Activated effector memory CD4-positive, alpha-beta T cell treated with Interleukin-2 at 50 U/mL for 16 hours (primary cell): ENCODE measurements at places on chromosomes 7 and 10.

DNA sequence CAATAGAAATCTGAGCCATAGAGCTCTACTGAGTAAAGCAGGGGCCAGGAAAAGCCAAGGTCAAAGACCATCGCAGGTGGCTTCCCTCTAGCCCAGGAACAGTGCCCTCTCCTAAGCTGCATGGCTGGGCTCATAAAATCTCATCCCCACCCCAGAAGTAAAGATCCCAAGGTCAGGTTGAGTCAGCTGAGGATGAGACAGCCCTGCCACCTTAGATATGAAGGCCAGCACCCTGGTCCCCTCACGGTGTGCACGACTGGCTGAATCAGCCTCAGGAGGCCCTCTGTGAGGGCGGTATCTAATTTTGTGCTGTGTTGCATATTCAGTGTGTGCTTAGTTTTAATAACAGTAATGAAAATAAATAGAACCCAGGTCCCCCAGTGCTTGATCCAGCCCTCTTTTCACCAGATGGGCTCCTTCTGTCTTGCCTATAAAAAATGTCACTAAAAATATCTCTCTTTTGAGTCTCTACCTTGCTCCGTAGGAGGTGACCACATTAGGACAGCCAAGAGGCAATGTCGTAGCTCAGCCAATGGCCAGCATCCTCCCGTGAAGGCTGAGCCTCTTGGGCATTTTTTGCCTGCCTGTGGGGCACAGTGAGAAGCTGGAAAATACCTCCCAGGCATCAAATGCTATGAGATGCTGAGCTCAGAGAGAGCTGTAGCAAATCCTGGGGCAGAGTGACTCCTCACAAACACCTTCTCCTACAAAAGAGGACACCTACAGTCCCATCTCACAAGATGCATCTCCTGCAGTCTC lies 424.0 kb downstream of the PLXNA4 start:
- DNase-seq, result no peak

DNA sequence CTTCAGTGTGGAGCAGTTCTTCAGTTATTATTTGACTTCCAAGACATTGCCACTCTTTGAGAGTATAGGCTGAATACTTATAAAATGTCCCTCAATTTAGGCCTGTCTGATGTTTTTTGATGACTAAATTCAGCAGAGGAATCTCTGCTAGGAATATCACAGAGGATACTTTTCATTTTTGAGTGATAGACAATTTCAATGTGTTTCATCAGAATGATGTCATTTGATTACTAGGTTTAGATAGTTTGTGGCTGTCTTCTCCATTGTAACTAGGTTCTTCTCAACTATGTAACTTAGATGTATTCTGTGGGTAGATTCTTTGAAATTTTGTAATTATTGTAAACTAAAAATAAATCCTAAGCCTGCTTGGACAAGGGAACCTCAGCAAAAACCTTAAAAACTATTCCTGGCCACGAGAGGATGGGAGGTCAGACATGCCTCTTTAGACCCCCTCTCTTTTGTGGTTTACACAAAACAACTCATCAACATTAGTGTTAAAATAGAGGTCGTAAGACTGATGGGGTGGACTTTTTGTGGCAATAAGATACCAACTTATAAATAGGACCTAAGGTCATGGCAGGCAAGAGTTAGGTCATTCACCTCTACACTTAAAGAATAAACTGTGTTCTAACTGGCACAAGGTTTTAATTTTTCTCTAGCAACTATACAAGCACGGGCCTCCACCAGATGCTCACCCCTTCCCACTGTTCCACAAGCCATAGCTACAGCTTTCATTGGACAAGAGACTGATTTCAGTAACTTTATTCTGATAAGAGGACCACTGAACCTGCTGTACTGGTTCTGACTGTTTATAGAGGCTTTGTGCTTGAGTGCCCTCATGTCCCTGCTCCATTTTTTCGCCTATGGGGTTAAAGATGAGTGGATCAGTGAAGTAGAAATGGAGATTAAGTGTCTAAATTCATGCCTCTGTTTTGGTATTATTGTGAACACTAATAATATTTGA lies 33.7 kb downstream of the CYP2C8 start:
- DNase-seq, result no peak

GRCh38 chr7:128665057-128665456 lies 7.0 kb upstream of the GARIN1A start:
- DNase-seq, result no peak

GRCh38 chr7:27115221-27116026 lies 12.9 kb upstream of the HOXA2 start:
- no peak for DNase-seq
